ENCODE measurements at places on chromosomes 3 and 15.

DNA sequence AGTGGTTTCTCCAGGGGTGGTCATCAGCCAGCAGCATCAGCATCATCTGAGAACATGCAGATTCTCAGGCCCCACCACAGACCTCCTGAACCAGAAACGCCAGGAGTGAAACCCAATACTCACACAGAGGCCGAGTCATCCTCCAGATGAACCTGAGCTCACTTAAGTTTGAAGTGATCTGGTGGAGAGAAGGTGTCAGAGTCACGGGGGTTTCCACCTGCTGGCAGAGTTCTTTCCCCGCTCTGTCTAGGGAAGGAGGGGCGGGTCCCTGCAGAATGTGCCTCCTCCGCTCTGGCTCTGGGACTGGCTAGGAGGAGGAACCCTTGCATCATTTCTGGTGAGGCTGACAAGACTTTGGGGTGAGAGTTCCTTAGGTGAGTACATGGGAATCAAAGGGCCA lies 13.3 kb upstream of the KIF23 start:
- DNase-seq, result no peak

GRCh38 chr3:99874237-99875002 lies 56.8 kb downstream of the CMSS1 start:
- no peak for DNase-seq

- DNase-seq, result no peak
Observed at GRCh38 chr15:53591041-53591440, 168.4 kb downstream of the WDR72 start.

- no peak for DNase-seq
Observed at GRCh38 chr3:157404381-157404780, 32.3 kb upstream of the PTX3 start.

DNA sequence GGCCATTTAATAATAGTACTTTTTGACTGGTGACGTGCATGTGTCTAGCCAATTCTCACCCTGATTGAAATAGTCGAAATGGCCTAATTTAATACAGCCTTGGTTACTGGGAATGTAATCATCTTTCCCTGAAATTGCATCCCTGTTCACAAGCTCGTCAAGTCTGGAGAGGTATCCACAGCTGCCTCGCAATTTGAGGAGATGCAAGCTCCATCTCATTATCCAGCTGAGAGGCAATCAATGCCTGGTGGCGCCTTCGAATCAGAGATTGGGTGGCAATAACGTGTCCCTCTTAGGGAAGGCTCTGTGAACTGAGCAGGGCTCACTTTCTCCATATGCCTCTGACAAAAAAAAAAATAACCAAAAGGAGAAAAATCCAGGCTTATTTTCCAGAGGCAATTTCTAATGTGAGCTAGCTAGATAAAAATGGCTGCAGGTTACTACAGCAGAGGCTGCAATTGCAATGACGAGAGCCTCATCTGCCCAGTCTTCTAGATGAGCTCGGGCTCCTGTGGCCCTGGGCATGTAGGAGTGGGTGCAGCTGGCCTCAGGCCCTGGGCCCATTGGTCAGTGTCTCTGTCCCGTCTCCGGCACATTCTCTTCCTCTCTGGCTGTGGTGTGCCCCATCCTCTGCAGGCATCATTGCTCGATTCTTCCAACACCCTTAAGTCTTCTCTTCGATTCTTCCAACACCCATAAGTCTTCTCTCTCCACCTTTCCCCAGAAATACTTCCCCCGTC lies 487.5 kb downstream of the GABRG3 start:
- no peak for DNase-seq

DNA sequence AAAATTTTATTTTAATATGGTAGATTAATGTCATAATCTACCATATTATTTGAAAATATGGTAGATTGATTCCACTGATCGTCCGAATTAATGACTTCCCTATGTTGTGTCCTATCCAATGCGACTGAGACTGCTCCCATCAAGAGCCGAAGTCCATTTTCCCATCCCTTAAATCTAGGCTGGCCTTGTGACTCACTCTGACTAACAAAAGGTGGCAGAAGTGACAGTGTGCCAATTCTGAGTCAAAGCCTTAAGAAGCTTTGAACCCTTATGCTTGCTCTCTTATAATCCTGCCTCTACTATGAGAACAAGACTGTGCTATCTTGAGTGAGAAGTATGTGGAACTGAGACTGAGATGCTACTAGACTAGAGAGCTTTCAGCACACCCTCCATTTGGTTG lies 387.2 kb downstream of the ROBO1 start:
- no peak for DNase-seq

DNA sequence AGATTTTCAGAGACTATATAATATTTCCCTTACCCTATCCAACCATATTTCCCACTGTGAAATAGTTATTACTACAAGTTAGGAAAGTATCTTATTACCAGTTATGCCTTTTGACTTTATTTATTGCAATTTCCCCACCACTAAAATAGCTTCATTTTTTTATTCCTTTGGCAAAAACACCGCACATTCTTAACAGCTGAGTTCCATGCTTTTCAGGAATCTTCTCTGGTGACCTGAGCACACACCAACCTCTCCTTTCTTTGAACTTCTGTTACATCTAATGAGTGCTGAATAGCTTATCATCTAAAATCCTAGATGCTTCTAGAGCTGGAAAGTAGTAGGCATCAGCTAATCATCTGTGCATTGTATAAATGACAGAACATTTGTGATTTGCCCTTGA lies 99.1 kb downstream of the UBE2E2 start:
- no peak for DNase-seq

GRCh38 chr3:110811050-110811449 lies 260.6 kb upstream of the NECTIN3 start:
- no peak for DNase-seq

DNA sequence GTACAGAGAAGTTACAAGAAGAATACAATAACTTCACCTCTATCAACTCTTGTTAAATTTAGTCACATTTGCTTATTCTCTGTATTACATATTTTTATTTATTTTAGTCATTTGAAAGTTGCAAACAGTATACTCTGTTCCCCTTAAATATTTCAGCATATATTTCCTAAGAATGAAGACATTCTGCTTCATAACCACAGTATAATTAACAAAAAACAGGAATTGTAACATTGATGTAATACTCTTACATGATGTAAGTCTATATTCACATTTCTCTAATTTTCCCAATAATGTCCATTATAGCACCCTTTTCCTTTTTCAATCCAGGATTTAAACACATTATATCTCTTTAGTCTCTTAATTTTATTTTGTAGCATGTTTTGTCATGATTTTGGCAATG lies 112.0 kb downstream of the AKAP13 start:
- no peak for DNase-seq

DNA sequence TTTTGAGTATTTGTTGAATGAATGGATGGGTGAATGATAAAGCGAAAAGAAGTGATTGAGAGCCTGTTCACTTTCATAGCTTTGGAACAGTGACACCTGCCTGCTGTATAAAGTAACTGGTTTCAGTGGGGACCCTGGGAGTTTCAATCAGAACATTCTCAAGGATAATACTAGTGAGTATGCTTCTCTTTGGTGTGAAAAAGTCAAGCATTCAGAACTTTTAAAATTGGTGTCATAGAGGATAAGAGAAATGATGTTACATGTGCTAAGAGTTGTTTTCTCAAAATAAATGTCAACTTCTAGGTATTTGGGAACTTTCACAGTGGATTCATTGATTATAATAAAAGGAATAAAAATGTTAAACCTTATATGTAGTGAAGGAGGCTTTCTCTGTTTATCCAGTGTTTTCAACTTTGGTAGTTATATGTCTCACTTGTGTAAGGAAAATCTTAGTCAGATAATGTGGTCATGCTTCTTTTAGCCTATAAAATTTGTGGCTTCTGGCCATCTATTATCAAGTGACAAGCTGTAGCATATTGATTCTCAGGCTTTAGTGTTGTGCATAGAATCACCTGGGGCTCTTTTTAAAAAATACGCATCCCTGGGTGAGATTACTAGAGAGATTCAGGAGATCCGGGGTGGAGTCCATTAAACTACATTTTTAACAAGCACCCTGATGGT lies 11.9 kb downstream of the LRCH3 start:
- no peak for DNase-seq

DNA sequence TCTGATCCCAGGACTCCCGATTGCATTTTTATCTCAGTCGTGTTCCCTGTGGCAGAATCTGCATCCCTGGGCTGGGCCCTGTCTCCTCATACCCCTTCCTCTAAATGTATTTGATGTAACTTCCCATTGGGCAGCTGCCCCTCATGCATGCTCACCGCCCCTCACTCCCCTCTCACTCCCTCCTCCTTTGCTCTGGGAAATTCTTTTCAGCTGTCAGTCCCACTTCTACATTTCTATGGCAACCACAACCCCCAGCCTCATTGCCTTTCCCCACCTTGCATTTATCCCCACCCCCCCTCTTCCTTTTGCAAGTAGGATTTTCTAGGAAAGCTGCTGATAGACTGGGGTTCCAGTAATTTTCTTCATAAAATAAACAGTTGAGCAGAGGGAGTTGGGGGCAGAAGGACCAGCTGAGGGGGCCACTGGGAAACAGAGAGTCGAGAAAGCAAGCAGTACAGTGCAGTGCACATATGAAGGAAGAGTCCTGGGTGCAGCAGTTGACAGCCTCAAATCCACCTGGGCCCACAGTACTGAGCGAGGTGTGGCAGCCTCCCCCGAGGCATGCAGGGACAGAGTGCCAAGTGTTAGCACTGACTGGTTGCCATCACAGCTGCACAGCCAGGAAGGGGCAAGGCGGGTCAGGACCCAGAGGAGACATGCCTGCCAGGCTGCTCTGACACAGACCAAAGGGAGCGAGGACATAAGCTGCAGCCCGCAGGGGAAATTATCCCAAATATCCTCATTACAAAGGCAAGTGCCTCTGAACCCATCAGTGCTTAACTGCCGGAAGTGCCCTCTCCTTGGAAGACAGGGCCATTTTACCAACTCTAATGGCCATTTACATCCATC lies 476.3 kb downstream of the EPHB1 start:
- DNase-seq, result no peak

- no peak for DNase-seq
Observed at GRCh38 chr3:61237858-61238257, 13.4 kb downstream of the FHIT start.

- no peak for DNase-seq
Observed at GRCh38 chr3:143771939-143772338, 76.3 kb downstream of the SLC9A9 start.

GRCh38 chr3:14507305-14507741 lies 32.8 kb downstream of the GRIP2 start:
- no peak for DNase-seq

- no peak for DNase-seq
Observed at GRCh38 chr3:155321418-155321817, 27.9 kb upstream of the STRIT1 start.

- no peak for DNase-seq
Observed at GRCh38 chr3:101243285-101244211, 76.8 kb downstream of the IMPG2 start.

DNA sequence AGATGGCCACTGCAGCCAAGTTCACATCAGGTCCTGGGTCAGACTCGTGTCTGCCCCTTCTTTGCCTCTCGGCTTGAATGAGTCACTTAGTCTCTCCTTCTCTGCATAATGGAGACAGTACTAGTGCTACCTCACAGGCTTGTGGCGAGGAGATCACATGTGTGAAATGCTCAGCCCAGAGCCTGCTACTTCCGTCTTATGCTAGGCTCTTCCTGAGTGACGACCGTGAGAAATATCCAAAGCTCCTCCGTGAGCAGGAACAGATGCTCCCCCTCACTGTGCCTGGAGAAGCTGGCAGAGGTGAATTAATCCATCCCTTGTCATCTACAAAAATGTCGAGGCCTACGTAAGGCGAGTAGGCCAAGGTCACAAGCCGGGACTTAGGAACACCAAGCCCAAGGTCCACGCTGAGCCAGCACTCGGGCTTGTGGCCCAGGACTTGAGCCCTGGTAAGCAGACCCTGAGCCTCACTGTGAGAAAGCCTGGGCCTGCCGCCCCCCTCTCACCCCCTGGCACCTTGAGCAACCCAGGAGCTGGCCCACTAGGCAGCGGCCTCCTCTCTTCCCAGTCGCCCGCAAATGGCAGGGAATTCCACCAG lies 17.9 kb downstream of the PAK6 start:
- no peak for DNase-seq

- DNase-seq, result no peak
Observed at GRCh38 chr15:34794590-34795206, 651 bp downstream of the ACTC1 start.

GRCh38 chr3:24417730-24418129 lies 76.9 kb downstream of the THRB start:
- no peak for DNase-seq

DNA sequence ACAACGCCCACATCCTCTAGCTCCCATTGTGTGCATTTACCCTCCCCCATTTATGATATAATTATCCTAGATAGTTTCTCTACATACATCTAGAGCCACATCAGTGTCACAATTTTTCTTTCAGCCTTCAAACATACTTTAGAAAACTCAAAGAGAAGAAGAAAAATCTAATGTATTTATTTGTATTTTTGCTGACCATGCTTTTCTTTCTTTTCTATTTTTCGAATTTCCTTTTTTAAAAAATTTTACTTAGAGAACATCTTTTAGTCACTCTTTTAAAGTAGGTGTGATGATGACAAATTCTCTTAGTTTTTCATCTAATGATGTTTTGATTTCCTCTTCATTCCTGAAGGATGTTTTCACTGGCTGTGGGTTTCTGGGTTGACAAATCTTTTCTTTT lies 117.0 kb upstream of the CHL1 start:
- no peak for DNase-seq

DNA sequence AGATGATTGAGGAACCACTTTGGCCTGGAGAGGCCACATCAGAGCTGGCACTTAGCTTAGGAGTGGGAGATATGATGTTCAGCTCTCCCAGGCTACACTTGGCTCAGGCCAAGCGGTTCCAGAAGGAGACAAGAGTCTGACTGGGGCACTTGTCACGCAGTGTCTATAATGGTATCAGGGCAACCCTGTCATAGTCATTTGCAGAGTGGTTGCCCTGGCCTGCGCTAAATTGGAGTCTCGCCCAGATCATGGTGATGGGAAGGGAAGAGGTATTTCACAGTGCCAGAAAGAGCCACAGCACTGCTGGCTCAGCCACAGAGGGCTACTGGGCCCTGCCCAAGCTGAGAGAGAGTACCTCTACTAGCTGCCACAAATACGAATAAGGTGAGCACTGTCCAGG lies 186.9 kb upstream of the CRBN start:
- peak; percentile 13 for DNase-seq

DNA sequence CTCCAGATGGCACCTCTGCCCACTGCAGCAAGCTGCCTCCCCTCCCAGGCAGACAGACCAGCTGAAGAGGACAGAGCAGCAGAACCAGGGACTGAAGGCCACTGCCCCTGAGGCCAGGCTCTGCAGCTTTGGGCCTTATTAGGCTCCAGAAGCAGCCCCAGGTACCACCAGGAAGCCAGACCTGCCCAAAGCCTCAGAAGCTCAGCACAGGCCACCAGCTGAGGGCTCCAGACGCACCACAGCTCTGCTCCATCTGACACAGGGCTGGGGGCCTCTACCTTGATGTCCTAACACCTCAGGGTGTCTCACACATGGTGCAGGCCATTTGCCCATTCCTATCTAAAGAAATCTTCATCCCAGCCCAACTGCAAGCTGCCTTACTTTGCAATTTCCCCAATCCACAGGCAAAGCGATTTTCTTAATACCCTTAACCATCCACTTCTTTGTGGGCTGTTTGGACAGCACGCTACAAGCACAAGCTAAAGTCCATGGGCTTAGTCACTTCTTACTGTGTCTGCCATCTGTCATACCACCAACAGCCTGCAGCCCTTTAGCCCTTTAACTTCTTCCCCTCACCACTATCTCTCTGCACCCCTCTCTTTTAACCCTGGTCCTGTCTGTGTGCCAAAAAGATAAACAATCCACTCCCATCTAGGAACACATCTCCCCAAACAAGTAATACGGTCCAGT lies 112.1 kb downstream of the IQSEC1 start:
- no peak for DNase-seq

GRCh38 chr3:37967260-37967881 lies 23.2 kb upstream of the VILL start:
- peak; percentile 63 for DNase-seq

Measured in left ventricle myocardium inferior (tissue), 1 donor.